Mesothelial cell of epicardium (in vitro differentiated cells): ENCODE measurements at places on chromosomes 11 and 22.

- DNase-seq, result no peak
Observed at GRCh38 chr11:101127699-101128570, 1.7 kb downstream of the PGR start.

GRCh38 chr22:27540656-27541396 lies 260.7 kb downstream of the MN1 start:
- DNase-seq, result no peak

DNA sequence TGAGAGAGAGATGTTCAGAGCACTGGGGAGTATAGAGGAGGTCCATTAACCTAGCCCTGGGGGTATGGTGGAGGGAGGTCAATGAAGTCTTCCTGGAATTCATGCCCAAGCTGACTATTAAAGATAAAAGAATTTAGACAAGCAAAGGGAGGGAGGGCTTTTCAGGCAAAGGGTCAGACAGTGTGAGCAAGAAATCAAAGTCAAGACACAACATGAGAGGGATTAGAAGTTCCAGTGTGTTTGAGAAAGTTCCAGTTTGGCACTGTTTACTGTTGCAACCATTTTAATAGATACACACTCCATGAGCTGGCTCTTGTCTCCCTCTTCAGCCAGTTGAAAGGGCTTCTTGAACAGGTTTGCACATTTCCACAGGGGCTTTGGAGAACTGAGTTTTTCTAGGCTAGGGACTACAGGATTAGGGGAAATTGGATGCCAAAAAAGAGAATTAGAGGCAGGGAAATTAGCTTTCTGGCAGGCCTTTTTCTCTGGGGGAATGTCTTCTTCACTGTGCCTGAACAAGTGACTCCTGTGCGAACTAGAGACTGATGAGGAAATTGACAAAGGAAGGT lies 14.7 kb upstream of the NNMT start:
- no peak for DNase-seq

DNA sequence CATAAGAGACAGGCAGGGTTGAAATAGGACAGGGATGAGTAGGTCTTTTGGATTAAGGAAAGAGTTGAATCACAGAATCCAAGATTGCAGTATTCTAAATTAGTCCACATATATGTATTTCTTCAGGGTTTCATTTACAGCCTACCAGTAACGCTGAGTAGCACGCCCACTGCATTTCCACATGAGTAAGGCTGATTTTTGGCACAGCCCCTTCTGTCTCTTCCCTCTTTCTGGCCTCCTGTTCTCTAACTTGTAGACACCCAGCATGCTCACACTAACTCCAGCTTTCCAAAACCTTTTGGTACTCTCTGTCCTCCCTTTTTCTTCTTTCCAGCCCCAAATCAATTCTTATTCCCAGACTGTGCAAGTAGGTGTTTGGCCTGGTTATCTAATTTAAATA lies 3.7 kb upstream of the SIK2 start:
- no peak for DNase-seq

GRCh38 chr11:40129266-40129665 lies 1330.2 kb downstream of the LRRC4C start:
- no peak for DNase-seq

DNA sequence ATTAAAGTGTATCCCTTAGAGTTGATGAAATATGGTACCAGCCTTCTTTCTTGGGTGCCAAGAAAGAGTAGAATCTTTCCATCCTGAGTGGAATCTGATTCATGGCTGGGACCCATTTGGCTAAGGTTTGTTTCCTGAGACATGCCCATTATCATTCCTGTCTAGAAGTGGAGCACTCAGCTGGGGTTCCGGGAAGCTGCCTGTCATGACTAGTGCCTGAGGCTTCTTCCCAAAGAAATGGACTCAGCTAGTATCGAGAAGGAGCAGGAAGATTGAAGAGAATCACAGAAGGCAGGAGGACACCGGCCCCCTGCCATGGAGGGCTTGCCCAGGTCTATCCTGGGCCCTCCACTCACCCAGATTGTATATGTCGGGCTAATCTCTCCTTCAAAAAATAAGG lies 57.6 kb downstream of the KREMEN1 start:
- no peak for DNase-seq

- DNase-seq, result no peak
Observed at GRCh38 chr22:37274380-37274862, 7.9 kb upstream of the CYTH4 start.

DNA sequence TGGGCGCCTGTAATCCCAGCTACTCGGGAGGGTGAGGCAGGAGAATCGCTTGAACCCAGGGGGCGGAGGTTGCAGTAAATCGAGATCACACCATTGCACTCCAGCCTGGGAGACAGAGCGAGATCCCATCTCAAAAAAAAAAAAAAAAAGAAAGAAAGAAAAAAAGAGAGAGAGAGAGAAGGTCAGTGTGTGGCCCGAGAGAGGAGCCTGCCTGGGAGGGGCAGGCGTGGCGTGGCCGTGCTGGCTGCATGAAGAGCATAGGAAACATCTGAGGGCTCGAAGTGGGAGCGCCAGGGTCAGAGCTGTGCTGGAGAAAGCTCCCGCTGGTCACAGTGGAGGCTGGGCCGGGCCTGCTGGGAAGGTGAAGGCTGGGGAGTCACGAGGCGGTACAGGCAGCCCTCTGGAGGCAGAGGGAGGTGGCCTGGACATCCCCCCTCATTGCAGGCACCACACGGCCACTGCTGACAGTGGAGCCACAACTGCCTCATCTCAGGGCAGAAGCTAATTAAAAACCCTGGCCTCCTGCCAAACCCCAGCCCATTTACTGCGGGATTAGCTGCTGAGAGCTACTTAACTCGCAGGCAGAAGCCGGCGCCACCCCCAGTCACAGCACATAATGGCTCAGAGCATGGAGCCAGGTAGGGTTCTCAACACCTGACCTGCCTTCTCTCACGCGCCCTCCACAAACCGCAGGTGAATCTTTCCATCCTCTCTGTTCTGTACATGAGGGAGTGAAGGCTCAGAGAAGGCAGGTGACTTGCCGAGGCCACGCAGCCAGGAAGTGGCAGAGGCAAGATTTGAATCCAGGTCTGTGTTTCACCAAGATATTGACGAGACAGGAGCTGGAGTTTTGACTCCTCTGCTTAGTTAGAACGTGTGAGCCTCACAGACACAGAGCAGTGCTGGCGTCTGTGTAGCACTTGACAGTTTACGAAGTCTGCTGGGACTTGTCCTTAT lies 32.6 kb downstream of the NFAM1 start:
- no peak for DNase-seq

- DNase-seq, result no peak
Observed at GRCh38 chr11:70876685-70877084, 375.7 kb downstream of the SHANK2 start.

DNA sequence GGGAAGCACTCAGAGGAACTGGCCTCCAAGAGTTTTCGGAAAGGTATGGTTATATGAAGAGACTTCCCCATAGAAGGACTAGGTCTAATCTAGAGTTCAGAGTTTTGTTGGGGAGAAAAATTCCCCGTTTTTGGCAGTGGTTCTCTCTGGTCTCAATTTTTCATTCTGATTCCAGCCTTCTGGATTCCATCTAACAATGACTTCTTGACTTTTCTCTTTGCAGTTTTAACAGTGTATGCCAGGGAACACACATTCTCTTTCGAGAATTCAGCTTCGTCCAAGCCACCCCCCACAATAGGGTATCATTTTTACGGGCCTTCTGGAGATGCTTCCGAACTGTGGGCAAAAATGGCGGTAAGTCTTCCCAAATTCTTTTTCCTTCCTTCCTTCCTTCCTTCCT lies 115.6 kb downstream of the CSTPP1 start:
- DNase-seq, result no peak

GRCh38 chr11:99766811-99767210 lies 746.1 kb downstream of the CNTN5 start:
- DNase-seq, result no peak

- no peak for DNase-seq
Observed at GRCh38 chr11:105034813-105035620, at the start of gene CASP1. CASP1 (minus strand) TSS chr11:105035144; CDS start chr11:105035113, 31 bp downstream.

- DNase-seq, result no peak
Observed at GRCh38 chr22:44210722-44211121, 30.0 kb downstream of the PARVG start.

- no peak for DNase-seq
Observed at GRCh38 chr11:130163346-130164220, 4.0 kb downstream of the ST14 start.

DNA sequence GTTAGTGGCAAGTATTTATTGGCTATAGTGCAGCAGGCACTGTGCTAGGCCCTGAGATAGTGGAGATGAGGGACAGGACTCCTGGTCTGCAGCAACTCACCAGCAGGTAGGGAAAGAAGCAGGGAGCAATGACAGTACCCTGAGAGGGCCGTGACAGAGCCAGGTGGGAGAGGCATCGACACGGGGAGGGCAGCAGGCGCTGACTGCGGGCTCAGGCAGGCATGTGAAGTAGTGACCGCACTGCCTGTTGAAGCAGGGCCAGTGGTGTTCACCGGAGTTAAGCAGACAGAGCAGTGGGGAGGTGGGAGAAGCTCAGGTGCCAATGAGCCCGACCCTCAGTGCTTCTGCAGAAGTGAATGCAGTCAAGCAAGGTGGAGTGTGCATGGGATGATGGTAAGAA lies 43.7 kb upstream of the ADA2 start:
- DNase-seq, result no peak

- DNase-seq, result peak; percentile 69
Observed at GRCh38 chr11:112320668-112321067, 60.0 kb upstream of the PLET1 start.

DNA sequence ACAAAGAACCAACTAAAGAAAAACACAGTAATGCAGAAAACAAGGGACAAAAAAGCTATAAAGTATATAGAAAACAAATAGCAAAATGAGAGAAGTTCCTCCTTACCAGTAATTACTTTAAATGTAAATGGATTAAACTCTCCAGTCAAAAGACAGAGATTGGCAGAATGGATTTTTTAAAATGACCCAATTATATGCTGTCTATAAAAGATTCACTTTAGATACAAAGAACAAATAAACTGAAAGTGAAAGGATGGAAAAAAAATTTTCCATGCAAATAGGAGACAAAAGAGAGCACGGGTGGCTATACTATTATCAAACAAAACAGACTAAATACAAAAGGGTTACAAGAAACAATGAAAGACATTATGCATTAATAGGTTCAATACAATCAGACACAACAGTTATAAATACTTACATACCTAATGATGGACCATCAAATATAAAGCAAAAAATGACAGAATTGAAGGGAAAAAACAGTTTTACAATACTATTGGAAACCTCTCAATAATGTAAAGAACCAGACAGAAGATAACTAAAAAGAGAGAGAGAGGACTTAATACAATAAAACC lies 64.6 kb downstream of the NARS2 start:
- no peak for DNase-seq

DNA sequence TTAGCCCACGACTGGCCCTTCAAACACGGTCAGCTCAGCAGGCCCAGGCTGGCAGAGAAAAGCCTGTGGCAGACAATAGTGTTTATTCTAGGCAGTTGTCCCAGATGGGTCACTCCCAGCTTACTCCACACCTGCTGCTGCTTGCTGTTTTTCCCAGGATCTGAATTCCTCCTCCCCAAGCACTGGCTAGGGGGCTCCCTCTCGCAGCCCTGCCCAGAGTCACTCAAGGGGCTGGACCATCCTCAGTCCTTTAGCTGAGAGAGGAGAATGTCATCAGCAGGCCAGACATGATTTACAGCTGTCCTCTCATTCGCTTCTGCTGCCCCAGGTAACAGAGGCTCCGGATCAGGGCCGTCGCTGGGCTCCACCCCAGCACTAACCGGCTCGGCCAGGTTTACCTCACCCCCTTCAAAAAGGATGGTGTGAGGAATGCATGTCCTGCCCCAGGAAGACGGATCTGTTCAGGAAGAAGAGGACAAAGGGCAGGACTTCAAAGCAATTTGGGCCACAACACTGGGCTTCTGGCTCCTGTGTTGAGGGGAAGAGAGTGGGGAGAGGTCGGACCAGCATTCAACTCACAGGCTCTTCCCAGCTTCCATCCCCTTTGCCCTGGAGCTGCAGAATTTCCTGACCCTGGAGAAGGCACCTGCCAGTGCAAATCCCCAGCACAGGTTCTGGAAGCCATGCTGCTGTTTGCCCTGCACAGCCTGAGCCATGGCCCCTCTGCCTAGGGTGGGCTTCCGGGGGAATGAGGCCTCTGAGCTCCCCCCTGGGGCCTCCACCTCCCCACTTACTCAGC lies 59.7 kb upstream of the BARX2 start:
- DNase-seq, result no peak

GRCh38 chr22:31538815-31539214 lies 42.5 kb downstream of the SFI1 start:
- no peak for DNase-seq

DNA sequence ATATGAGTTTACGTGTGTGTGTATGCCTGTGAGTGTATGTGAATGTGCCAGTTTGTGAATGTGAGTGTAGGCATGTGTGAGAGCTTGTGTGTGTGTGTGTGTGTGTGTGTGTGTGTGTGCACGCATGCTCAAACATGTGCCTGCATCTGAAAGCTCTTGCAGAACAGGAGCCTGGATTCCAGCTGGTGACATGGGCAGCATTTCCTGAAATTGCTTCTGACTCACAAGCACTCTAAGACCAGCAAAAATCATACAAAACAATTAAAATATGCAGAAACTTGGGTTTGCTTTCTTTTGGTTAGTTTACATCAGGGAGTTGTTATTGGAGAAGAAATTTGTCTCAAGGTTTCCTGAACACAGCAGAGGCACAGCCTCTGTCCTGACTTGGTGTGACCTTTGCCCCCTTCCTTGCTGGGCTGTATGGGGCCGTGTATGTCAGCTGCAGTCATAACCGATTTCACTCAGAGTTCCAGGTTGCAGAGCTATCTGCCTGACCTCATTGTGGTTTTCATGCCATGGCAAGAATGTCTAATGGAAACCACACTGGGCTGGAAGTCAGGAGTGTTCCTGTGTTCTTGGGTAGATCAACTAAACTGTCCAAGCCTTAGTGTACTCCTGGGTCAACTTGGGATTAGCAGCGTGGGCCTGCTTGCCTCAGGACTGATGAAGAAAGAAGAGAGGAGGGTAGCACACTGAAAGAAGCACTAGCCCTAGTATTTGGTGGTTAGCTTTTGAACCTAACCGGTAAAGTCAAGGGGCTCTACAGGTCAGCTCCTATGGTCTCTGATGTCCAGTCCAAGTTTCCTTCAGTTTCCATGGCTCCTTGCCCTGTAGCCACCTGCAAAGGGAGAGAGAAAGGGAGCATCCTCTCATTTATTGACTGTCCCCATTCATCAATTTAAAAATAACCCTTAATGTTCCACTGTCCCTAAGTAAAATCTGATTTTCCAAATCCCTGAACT lies 143.7 kb downstream of the SNX19 start:
- no peak for DNase-seq

DNA sequence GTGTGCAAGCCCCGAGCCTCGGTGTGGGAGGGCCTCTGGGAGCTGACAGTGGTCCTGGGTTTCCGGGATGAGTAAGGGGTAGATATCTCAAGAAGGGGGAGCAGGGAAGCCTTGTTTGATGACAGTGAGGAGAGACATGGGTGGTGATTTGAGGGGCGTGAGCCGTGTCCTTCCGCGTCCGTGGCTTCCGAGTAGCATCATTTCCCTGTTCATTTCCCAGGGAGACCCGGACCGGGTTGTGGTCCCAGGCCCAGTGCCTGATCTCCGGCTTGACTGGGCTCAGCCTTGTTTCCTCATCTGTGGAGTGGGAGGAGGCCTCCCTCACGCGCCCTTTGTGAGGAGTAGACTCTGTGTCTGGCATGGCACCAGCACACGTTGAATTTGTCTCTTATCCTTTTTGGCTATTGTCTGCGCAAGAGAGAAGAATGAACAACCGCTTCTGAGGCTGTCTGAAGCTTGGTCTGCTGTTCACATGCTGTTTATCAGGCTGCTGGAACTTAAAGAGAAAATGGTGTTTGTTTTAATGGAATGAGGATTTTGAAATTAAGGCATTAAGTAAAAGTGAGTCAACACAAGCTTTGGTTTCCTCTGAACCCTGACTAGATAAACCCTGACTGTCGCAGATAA lies 348.5 kb downstream of the TBC1D22A start:
- DNase-seq, result no peak
